SK-N-SH (cell line): ENCODE measurements at places on chromosomes 3 and 15. TPM values are rescaled to one million over a fixed set of nuclear protein-coding genes. Genes with fewer than 3 reads are reported as not detected.

DNA sequence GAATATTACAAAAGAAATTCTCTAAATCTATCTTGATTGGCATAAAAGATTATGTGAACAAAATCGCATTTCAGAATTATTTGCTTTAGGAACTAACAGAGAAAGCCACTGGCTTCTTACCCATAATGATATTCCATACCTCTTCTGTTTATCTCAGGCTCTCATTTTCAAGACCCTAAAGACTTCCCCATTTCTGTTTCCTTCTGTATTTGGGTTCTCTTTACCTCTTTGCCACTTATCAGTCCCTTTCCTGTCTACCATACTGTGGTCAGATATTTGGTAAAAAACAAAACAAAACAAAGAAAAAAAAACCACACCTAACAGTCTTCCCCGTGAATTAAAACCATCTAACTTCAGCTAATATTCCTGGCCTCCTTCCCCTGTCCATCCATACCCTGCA is 108.5 kb downstream of the LRRC28 start:
- DNase-seq = no peak

DNA sequence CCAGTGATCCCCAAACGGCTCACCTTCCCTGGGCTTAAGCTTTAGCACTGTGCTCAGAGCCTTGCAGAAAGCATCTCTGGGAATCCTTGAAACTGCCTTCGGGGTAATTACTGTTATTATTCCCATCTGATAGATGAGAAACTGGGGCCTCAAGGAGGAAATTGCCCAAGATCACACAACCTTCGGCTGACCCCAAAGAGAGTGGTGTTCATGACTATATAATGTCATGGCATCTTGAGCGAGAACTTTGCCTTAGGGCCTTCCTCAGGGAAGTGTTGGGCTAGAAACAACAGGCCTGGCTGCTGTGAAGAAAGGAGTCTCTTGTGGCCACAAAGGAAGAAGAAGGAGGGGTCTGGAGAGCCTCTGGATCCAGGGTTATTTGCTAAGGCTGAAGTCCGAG is 388.7 kb upstream of the CFAP20DC start:
- no peak for DNase-seq

GRCh38 chr3:188152660-188153436 is 1.1 kb upstream of the LPP start:
- peak; percentile 13 for DNase-seq

- DNase-seq = no peak
These were observed 571.2 kb upstream of the CFAP20DC start for GRCh38 chr3:59621037-59621436.

GRCh38 chr3:195097331-195098255 is 173.4 kb downstream of the XXYLT1 start:
- no peak for DNase-seq

- no peak for DNase-seq
These were observed 40.8 kb downstream of the ITGA11 start for GRCh38 chr15:68391121-68391520.

- DNase-seq = no peak
These were observed 1151.3 kb upstream of the CADM2 start for GRCh38 chr3:83807511-83807910.

DNA sequence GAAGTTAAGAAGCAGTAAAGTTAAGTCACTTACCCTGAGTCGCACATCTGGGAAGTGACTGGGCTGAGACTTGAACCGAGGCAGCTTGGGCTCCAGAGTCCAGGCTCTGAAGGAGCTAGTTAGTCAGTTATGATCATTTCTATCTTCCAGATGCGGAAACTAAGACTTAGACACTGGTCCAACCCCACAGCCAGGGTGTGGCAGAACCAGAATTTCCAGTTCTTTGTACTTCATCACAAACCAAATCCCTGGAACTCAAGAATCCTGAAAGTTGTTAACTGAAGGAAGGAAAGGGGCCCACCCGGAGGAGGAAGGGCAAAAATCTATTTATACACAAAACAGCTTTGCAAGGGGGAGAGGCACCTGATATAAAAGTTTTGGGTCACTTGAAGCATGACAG is 389.9 kb downstream of the SHQ1 start:
- DNase-seq = no peak

GRCh38 chr15:41695750-41696436 is 35.7 kb downstream of the MGA start:
- peak; percentile 48 for DNase-seq

- no peak for DNase-seq
These were observed 51.5 kb downstream of the PGPEP1L start for GRCh38 chr15:98955961-98956723.

DNA sequence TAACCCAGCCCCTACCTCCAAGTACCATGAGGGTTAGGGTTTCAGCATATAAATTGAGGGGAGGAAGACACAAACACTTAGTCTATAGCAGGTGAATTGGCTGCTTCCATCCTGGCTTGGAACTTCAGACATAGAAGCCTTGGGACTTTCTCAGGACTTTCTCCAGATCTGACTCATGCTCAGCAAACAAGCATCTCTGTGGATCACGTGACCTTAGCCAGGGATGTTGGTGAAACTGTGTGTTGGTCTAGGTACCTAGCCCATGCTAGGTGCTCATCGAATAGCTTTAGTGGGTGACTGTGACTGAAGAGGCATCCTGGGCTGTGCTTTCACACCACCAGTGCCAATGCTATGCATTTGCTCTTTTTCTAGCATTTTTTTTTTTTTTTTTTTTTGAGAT is 58.9 kb downstream of the CD47 start:
- no peak for DNase-seq

DNA sequence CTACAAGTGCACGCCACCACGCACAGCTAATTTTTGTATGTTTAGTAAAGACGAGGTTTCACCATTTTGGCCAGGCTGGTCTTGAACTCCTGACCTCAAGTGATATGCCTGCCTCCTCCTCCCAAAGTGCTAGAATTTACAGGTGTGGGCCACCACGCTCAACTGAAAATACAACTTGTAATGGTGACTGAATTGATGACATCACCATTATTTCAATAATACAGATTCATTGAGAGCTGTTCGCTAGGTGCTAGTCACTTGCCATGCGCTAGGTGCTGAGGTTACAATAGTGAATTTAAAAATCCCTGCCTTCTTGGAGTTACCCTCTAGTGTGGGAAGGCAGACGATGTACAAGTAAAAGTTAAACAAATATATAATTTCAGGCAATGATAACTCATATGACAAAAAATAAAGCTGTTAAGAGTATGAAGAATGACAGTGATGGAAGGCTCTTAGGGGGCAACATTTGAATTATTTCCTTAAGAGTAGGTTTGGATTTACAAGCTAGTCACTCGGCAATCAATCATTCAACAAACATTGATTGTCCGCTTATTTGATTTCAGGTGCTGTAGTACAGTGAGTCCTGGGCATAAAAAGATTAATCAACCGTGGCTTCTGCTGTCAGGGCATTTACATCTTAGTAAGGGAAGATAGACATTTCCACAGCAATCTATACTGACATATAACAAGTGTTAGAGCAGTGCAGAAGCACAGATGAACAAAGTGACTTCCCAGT is 9.1 kb upstream of the PPARG start:
- DNase-seq = no peak

- no peak for DNase-seq
These were observed 82.4 kb upstream of the PRR23C start for GRCh38 chr3:139127101-139127500.

GRCh38 chr3:150786791-150787190 is 23.8 kb upstream of the SIAH2 start:
- DNase-seq = no peak

DNA sequence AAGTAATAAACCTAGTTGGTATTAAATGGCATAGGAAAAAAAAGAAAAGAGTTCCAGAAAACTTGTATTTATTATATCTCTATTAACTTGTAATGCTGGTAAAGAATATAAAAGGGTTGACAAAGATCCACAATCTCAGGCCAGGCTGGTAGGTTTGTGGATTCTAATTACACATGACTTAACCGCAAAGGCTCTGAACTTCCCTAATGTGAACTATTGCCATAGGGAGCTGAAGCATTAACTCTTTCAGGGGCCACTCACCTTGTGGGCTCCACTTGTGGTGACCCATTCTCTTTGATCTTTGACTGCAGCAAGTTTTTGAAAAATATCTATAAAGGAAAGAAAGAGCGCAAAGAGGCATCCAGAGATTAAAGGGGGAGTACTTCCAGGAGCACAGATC is 58.5 kb downstream of the NEK10 start:
- no peak for DNase-seq

- DNase-seq = no peak
These were observed 40.9 kb downstream of the CPN2 start for GRCh38 chr3:194310060-194310835.

Gene GRIP2
- polyA plus RNA-seq = 0.15 and 0.26 TPM in 2 replicates

Gene EPB42
- polyA plus RNA-seq = not detected in 2 replicates

Gene SYNPR
- polyA plus RNA-seq = not detected in 2 replicates

Gene LCTL
- polyA plus RNA-seq = 1.9 and 2.4 TPM in 2 replicates

Gene LSMEM2
- 0.03 TPM in 1 of 2 replicates, not detected in the other for polyA plus RNA-seq

Gene CCRL2
- polyA plus RNA-seq = not detected in 2 replicates

Gene PATL2
- 0.13 and 0.31 TPM in 2 replicates for polyA plus RNA-seq

Gene ACAN
- not detected in 2 replicates for polyA plus RNA-seq

Gene IL5RA
- not detected in 2 replicates for polyA plus RNA-seq
